ENCODE measurements at places on chromosomes 16 and 17.

DNA sequence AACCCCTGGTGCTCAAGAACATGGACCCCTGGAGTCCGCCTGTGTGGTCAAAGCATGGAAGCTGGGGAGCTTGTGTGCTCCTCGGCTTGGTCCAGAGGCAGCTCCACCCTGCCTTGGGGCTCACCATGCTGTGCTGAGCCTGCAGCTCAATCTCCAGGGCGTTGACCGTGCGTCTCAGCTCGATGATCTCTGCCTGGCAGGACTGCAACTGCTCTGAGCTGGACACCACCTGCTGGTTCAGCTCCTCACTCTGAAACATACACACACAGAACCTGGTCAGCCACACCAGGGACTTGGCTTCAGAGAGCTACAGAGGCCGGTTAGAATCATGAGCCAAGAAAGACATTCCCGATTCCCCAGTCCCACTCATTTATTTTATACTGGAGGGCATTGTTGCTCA, 2.7 kb downstream of the KRT35 start:
- DNase-seq = no peak

DNA sequence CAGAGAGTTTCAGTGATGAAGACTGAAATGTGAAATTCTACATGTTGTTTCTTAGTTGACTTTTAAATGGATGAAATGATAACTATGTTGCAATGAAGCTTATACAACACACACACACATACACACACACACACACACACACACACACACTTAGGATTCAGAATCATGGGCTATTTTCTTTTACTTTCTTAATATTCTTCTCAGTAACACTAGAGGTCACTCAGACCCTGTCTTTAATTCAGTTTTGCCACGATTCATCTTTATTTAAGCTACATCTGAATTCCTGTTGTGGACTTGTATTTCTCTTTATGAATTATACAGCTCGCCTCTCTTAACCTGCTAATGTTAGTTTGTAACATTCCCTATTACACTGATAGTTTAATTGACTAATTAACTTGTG, 109.6 kb upstream of the GOT2 start:
- DNase-seq = no peak

DNA sequence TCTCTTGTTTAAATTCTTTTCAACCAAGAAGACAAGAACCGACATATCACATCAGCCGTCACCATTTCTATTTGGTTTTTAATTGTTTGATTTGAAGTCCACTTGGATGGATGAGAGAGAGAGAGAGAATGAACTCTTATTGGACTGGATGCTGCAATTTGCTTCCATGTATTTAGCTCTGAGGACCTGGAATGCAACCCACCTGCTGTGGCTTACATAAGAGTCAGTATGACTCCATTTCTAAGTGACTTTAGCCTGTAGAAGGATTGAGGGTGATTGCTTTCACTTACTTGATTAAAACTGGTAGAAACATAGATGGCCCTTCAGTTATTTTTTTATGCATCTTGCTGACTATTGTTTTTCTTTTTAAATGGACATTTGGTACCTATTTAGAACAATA, 296.1 kb downstream of the CNTNAP4 start:
- DNase-seq = no peak

GRCh38 chr17:67542219-67543114, 165.4 kb downstream of the PITPNC1 start:
- DNase-seq = no peak

- no peak for DNase-seq
Measured at GRCh38 chr17:40568074-40568836, 3.0 kb upstream of the CCR7 start.

DNA sequence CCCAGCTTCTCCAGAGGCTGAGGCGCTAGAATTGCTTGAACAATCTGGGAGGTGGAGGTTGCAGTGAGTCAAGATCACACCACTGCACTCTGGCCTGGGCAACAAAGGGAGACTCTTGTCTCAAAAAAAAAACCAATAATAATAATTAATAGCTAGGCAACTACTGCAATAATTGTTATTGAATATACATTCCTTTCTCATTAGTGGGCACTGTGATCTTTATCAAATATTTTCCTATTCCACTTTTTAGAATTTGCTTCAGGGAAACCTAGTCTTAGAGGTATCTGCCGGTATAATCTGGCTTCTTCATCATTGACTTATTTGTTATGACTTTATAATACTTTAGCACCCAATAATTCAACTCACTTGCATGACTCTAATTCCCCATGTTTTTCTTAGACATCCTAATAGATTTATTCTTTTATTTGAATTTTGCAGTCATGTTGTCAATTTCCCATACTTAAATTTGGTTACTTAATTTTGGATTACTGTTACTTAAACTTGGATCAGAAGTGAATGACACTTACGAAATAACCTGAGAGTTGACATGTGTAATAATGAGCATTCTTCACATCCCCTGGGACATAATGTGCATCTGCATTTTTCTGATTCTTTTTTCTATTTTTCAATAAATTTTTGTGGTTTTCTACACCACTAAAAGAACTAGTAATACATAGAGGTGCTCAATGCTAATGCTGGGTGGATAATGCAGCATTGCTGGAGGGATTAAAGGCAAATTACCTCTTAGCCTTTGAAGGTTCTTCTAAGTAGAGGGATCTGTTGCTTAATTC, 25.0 kb upstream of the KCNJ16 start:
- no peak for DNase-seq

DNA sequence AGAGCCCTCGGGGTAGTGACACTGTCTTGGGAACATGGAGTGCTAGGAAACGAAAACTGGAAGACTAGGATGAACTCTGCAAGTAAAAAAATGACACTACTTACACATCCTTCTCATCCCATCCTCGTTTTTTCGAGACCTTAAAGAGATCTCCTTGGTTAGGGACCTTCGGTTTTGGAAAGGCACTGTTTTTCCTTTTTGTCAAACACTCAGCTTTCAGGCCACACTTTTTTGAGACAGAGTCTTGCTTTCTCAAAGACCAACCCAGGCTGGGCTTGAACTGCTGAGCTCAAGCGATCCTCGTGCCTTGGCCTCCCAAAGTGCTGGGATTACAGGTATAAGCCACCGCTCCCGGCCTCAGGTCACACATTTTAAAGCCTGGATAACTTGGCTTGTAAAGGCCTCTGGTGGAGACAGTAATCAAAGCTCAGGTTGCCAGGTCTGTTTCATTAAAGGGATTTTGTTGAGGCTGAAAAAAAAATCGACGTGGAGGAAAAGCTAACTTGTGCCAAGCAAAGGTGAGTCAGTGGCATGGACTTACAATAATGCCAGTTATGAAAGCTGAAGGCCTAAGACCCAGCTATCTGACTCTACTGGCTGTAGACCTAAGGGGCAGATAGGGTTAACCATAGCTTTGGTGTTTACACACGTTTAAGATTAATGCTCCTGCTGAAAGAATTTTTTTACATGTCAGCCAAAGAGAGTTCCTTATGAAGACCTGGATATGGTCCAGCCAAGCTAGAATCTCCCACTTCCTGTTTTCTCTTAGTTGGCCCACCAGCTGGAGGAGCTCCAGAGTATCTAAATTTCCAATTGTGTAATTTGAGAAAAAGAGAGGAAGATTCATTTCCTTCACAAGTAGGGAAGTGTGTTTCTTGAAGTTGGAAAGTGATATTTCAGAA, 823 bp downstream of the NBR1 start:
- no peak for DNase-seq

GRCh38 chr17:16935241-16935663, 36.7 kb downstream of the TNFRSF13B start:
- DNase-seq = no peak

GRCh38 chr17:57915985-57916757, 39.0 kb downstream of the CUEDC1 start:
- DNase-seq = no peak

GRCh38 chr17:35521150-35521549, 16.3 kb downstream of the SLFN12L start:
- DNase-seq = no peak

GRCh38 chr17:80984749-80985148, 6.9 kb upstream of the CHMP6 start:
- DNase-seq = no peak

GRCh38 chr17:82127704-82128103, 29.7 kb upstream of the FASN start:
- no peak for DNase-seq

DNA sequence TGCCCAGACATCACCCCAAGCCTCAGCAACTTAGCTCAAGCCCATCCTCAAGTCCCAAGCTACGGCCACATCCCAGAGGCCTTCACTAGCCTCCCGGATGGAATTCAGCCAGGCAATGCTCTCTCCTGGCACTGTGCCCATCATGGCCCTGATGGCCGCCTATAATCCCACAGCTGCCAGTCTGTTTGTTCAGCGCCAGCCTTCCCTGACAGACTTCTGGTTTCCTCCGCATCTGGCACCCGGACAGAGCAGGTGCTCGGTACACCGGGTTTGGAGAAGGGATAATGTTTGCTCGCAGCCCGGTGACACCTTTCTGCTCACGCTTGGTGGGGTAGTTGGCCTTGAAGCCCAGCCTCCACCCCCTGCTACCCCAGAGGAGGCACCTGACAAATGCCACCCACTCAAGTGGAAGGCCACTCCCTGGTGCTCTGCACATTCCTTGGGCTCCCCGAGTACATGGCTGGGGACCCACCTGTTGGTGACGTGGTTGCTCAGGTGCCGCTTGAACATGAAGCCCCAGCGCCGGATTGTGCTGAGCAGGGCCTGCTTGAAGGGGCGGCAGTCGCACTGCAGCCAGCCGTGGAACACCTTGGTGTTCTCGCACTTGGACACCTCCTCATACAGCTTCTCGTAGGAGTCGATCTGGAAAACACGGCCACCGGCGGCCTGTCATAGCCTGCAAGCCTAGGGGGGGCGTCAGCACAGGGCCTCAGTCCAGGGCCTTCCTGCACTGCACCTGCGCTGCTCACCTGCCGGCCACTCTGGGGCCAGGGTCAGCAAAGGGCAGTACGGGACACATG, 47.1 kb downstream of the DNAH17 start:
- no peak for DNase-seq

- no peak for DNase-seq
Measured at GRCh38 chr16:83530293-83530692, 277.5 kb upstream of the HSBP1 start.

- DNase-seq = no peak
Measured at GRCh38 chr16:66691234-66691633, 5.3 kb downstream of the CMTM4 start.

DNA sequence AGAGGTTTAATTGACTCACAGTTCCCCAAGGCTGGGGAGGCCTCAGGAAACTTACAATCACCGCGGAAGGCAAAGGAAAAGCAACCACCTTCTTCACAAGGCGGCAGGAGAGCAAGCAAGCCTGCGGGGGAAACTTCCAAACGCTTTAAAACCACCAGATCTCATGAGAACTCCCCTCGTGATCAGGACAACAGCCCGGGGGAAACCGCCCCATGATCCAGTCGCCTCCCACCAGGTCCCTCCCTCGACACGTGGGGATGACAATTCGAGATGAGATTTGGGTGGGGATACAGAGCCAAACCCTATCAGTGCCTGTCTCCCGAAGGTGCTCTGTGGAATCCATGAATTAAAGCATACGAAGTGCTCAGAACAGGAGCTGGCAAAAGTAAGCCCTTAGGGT, 43.9 kb upstream of the ABR start:
- DNase-seq = no peak

DNA sequence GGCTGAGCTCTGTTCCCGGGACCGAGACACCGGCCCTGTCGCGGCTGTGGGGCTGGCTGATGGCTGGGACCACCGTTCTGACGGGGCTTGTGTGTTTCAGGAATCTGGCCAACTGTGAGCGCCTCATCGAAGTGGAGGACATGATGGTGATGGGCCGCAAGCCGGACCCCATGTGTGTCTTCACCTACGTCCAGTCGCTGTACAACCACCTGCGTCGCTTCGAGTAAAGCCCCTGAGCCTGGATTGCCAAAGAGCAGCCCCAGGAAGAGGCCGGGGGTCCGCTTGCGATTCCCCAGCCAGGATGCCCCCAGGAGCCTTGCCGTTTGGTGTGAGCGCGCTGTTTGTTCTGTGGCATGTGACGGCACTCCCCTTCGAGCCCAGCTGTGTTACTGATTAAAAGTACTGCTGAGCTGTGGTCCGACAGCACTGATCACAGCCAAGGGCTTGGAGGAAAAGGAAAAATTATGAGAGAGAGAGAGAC, 23.0 kb downstream of the SMTNL2 start:
- no peak for DNase-seq

- DNase-seq = no peak
Measured at GRCh38 chr17:18860161-18860972, 2.4 kb downstream of the PRPSAP2 start.

- DNase-seq = peak; percentile 63
Measured at GRCh38 chr17:40355123-40355803, 9.3 kb downstream of the GJD3 start.

DNA sequence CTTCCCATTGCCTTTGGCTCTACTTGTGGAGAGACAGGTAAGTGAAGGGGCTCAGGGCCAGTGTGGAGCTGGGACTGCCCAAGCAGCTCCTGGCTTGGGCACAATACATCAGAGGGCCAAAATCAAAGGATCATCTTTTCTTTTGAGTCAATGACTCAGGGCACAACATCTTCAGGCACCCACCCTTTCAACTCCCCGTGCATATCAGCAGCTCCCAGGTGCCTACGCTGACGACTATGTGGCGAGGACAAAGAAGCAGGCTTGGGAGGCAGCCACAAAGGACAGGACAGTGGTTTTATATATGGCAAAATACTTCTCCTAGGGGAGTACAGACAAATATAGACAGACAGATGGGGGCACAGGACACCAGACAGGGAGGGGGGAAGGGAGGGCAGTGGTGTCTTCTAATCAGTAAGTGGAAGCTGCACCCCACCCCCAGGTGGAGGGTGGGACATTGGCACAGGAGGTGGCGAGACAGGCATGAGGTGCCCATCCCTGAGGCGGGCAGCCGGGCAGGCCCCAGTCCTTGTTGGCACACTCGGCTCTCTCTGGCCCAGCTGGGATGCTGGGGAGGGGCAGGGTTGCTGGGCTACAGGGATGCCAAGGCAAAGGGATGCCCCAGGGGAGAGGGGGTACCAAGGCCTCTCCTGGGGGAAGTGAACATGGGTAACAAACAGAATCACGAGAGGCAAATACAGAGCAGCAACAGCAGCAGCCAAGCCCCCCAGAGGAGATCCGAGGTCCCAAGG, 7.7 kb upstream of the ARL5C start:
- DNase-seq = no peak

DNA sequence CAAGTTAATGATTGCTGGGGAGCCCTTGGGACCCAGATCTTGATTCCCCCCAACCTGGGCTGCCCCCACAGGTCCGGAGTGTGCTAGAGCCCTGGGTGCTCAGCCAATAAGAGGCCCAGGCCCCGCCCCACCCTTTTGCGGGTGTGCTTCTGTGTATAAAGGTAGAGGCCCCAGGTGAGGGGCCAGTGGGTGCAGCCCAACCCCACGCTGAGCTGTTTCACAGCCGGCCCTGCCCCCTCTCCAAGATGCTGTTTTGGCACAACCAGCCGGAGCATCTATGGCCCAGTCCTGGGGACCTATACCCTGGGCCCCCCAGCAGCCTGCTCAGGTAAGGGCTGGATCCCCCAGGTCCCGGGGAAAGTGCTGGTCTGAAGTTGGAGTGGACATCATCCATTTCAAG, 11.8 kb upstream of the STAC2 start:
- no peak for DNase-seq
